Activated T-helper 17 cell treated with anti-CD3 and anti-CD28 coated beads, Interleukin-2, amount 50 U/mL, for 72 hours (primary cell): ENCODE measurements at places on chromosomes 1 and 21.

- no peak for ATAC-seq
- peaks cover 15% of the 10 kb centered on the region for H3K4me1 ChIP-seq
- H3K36me3 ChIP-seq, result peaks cover under 1% of the 10 kb centered on the region
- H3K27me3 ChIP-seq, result no peaks in the 10 kb centered on the region
Observed at GRCh38 chr1:161074676-161075368, 5.1 kb upstream of the ARHGAP30 start.

DNA sequence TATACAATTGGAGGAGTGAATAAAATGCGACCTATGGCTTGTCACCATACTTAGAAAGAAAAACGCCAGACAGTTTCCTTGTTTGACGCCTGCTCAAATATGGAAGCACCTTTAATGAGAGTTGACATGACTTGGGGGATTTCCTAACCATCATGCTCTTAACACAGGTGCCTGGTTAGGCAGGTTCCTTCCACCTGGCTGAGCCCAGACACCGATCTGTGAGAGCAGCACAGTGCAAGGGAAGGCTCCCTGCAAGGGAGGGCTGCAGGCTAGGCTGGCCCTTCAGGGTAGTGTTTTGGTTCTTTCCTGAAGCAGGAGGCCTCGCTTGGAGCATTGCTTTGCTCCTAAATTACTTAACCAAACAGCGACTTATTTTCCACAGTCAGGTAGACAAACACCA is 24.6 kb upstream of the KLHDC8A start:
- H3K4me3 ChIP-seq, result no peak overlapping the region
- H3K4me1 ChIP-seq, result peaks cover 2% of the 10 kb centered on the region
- no peak overlapping the region for H3K27ac ChIP-seq
- H3K36me3 ChIP-seq, result no peaks in the 10 kb centered on the region
- no peak for ATAC-seq

DNA sequence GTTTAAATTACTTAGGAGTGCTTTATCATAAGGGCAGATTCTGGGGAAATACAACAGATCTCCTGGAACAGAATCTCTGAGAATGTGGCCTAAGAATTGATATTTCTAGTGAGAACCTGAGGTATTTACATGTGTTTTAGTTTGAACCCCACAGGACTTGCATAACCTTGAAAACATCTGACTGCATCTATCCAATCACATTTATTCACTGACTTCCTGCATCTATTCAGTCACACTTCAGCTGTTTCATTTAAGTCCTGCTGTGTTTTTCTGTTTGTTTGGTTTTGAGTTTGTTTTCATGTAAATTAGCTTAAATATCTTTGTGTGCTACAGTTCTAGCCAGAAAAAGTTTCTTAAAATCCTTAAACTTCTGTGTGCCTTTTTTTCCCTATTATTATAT is 1260.7 kb downstream of the PLA2G4A start:
- H3K4me3 ChIP-seq, result no peak overlapping the region
- no peaks in the 10 kb centered on the region for H3K4me1 ChIP-seq
- no peaks in the 10 kb centered on the region for H3K27me3 ChIP-seq
- H3K36me3 ChIP-seq, result no peaks in the 10 kb centered on the region

DNA sequence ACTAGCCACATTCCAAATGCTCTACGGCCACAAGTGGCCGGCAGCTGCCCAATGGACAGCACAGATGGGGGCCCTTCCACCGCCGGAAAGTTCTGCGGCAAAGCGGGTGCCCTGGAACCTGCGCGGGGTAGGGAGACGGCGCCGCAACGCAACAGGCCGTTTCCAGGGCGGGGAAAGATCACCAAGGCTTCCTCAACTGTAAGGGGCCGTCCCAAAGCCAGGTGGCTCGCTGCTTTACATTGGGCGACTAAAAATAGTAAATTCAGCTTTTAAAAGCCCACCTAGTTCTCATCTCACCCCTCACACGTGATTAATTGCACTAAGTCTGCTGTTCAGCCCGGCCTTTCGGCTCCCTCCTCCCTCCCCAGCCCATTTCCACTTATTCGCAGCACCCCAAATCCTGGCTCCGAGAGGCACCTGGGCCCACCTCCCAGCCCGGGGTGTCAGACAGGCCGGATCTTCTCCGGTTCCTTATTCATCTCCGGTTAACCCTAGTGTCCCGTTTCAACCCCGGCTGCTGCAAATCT is 643 bp downstream of the CFAP298 start:
- peaks cover 43% of the 10 kb centered on the region for H3K36me3 ChIP-seq
- peak overlapping the region; percentile 95 for H3K4me3 ChIP-seq
- H3K27me3 ChIP-seq, result no peaks in the 10 kb centered on the region
- ATAC-seq, result peak; percentile 34
- no peaks in the 10 kb centered on the region for H3K4me1 ChIP-seq
- peak overlapping the region; percentile 93 for H3K27ac ChIP-seq

DNA sequence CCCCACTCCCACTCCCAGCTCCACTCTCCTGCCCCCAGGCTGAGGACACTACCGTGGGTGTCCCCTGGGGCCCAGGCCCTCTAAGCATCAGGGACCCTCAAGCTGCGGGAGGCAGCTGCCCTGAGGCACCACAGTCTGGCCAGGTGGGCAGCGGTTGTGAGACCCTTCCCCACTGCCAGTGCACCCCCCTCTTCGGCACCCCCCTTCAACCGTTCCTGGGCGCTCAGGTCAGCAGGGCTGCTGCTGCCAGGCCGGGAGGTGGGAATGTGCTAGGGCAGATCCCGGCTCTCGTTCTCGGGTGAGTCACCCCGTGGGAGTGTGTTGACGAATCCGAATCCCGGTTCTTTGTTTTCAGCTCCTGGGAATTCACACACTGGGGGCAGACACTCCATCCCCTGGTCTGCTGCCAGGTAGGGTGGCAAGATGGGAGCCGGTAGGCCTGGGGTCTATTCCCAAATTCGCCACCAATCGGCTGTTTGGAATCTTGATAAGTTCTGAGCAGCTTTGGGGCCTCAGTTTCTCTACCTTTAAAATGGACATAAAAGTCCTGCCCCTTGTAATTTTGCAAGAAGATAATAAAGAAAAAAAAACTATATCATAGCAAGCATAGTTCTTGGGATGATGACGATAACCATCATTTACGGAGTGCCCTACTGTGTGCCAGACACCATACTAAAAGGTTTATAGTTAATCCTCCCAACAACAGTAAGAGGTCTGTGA is 28.5 kb upstream of the CASZ1 start:
- no peak overlapping the region for H3K4me3 ChIP-seq
- H3K27ac ChIP-seq, result no peak overlapping the region
- peaks cover 17% of the 10 kb centered on the region for H3K27me3 ChIP-seq
- no peak for ATAC-seq
- H3K4me1 ChIP-seq, result no peaks in the 10 kb centered on the region
- H3K36me3 ChIP-seq, result no peaks in the 10 kb centered on the region

- H3K4me3 ChIP-seq, result no peak overlapping the region
- H3K27me3 ChIP-seq, result no peaks in the 10 kb centered on the region
- peak overlapping the region; percentile 12 for H3K27ac ChIP-seq
- ATAC-seq, result no peak
- H3K36me3 ChIP-seq, result peaks cover 83% of the 10 kb centered on the region
Observed at GRCh38 chr1:23784846-23785245, 6.1 kb upstream of the LYPLA2 start.

GRCh38 chr21:38436341-38436740 is 61.9 kb downstream of the ERG start:
- H3K36me3 ChIP-seq, result no peaks in the 10 kb centered on the region
- no peaks in the 10 kb centered on the region for H3K4me1 ChIP-seq
- H3K4me3 ChIP-seq, result no peak overlapping the region
- no peak for ATAC-seq
- H3K27ac ChIP-seq, result no peak overlapping the region
